ENCODE measurements at places on chromosomes 7 and 10.

GRCh38 chr10:103645141-103646054, 151.9 kb downstream of the NEURL1 start:
- no peak for DNase-seq

GRCh38 chr10:77700086-77700485, 62.5 kb upstream of the KCNMA1 start:
- no peak for DNase-seq

- no peak for DNase-seq
These were observed at the start of gene GSTO1 for GRCh38 chr10:104254493-104255310. Gene GSTO1 (plus strand): TSS chr10:104254892. CDS start chr10:104254929, 37 bp downstream.

GRCh38 chr7:55258631-55259030, 106.5 kb upstream of the LANCL2 start:
- DNase-seq, result no peak

DNA sequence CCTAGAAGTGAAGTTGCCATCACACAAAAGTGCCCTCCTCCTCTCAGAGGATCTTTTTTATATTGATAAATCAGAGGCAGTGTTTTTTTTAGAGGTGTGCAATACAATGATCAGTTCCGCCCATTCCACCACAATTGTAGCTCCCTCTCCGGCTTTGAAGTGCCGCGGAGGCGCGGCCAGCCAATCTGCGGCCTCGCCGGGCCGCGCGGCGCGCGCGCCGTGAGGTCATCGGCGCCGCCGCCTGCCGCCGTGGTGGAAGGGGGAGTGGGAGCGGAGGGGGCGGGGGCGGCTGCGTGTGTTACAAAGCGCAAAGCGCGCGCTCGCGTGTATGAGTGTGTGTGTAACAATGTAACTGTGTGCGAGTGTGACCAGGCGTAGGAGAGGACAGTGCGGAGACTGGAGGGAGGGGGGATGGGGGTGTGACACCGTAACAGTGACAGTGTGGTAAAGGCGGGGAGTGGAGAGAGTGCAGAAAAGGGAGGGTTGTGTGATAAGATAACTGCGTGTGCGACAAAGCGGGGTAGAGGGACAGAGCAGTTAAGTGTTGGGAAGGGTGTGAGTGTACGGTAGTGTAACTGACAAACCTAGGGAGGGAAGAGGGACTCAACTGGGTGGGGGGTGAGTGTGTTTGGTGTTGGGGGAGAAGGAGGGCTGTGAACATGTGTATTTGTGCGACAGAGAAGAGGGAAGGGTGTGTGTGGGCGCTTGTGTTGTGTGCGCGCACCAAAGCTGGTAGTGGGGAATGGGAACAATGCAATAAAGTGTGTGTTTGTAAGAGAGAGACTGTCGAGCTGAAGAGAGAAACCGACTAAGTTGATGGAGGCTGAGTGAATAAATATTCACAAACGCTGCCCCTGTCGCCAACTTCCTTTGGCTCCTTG, at the start of gene SP8:
Gene SP8 (minus strand): TSS at position 108 of the 881 bp plus-strand sequence. CDS start 88 bp downstream, at position 20.
- DNase-seq, result no peak

DNA sequence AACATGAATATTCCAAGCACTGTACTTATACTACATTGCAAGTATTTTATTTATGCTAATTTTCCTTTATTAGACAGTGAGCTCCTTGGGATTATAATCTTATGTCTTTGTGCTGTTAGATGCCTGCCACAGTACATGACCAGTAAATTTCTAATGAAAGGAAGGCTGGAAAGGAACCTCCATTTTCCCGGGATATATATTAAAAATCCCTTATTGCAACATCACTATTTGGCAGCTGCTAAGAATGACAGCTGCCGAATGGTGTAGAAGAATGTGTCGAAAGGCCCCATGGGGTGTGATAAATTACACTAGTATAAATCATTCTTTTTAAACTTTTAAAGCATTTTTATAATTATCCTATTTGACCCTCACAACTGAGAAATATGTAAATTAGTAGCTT, 59.1 kb downstream of the TFAM start:
- DNase-seq, result no peak

DNA sequence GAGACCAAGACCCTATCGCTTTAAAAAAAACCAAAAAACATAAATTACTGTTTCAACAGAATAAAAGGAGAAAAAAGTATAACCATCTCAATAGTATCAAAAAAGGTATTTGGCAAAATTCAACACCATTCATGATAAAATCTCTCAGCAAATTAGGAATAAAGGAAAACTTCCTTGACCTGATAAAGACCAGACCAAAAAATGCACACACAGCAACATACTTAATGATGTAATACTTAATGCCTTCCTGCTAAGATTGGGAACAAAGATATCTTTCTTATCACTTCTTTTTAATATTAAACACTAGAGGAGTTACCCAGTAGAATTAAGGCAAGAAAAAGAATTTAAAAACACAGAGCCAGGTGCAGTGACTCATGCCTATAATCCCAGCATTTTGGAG, 79.3 kb downstream of the CNOT4 start:
- no peak for DNase-seq

DNA sequence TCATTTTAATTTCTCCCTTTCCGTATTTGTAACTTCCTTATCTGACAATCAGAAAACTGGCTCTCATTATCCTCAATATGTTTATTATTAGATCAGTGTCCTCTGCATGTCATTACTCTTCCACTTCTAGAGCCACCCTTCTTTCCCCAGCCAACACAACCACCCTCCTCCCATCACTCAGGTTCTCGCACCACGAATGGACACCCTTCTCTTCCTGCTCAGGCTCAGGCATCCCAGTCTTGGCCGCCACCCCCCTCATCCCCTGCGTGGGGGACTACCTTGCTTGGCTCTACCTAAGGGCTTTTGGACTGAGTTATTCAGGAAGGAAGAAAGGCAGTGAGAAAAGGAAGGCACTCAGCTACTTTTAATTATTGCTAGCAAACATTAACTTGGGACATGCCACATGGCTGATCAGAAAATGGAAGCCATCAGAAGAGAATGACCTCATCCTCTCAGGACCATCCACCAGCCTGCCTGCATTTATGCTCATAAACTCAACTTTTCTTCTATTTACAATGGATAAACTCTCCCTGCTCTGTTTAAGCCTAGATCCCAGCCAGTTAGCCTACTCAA, 199.9 kb upstream of the PLXNA4 start:
- no peak for DNase-seq

DNA sequence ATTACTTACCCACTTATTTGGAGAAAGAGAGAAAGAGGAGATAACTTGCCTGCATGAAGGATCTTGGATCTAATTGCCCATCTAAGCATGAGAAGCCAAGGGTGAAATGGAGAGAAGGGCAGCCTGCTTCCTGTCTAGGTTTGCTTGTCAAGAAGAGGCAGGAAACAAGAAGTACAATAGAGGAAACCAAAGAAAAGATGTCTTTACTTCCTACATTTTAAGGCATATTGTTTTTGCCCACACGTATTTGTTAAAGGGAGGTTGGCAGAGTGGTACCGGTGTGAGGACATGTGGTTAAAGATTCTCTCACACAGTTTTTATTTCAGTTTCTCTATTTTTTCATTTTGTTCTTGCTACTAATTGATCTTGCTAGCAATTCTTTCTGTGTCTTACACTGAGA, 6.0 kb upstream of the TAS2R38 start:
- DNase-seq, result no peak

Measured in NCI-H1048 (cell line).